IPS DF 6.9 (cell line): ENCODE measurements at places on chromosomes 5 and 9.

DNA sequence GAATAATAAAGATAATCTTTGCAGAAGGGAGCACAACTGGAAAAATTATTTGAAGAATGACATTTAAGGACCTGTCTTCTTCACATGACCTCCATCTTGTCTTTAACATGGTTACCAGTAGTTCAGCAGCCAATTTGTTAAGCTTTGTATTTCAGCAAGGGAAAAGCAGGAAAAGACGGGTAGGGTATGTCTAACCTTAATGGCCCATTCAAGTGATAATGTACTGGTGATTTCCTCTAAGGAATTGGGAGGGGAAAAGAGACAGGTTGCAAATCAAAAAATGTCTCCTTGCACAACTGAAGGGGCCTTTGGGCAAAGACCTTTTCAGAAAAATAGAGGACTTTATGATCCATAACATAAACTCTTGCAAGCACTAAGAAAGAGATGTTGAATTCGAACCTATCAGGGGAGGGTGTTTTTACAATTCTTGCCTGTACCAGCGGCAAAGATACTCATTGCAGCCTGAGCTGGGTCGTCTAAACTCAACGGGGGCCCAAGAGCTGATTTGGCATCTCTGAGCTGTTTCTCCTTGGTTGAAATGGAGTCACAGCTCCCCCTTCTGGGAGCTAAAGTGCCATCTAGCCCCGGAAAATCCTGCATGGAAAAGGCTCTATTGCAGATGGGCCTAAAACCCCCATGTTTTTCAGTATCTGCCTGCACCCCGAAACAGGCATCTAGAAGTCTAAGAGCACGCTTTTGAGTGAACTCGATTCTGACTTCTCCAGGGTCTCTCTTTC lies 3.8 kb downstream of the BRINP1 start:
- DNase-seq: peak; percentile 84

GRCh38 chr5:76663573-76663972 lies 40.4 kb upstream of the F2RL2 start:
- no peak for DNase-seq

DNA sequence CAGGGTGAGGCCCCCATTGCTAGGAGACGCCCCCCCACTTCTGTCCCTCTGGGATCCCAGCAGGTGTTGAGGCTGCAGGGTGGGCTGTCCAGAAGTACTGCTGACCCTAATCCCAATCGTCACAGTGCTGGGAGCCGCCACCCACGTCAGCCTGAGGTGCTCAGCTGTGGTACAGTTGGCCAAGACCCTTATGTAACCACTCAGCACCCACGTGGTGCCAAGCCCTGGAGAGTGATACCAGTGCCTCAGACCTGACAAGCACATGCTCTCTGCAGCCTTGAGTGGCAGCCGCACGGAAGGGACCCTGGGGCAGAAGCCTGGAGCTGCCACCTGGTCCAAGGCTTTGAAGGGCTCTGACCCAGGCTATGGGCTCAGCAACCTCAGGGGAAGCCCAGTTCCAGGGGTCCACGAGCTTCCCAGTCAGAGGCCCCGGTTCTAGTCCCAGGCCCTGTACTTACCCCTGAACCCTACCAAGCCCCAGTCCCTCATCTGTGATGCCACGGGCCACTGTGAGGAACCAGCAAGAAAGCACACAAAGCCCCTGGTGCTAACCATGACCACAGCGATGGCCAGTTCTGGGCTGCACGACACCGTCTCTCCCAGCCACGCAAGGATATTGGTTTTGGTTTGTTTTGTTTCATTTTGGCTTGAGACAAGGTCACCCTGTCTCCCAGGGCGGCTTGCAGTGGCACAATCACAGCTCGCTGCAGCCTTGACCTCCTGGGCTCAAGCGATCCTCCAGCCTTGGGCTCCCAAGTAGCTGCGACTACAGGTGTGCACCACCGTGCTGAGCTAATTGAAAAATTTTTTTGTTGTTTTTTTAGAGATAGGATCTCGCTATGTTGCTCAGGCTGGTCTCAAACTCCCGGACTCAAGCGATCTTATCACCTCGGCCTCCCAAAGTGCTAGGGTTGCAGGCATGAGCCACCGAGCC lies 50.7 kb downstream of the DBH start:
- DNase-seq: no peak

DNA sequence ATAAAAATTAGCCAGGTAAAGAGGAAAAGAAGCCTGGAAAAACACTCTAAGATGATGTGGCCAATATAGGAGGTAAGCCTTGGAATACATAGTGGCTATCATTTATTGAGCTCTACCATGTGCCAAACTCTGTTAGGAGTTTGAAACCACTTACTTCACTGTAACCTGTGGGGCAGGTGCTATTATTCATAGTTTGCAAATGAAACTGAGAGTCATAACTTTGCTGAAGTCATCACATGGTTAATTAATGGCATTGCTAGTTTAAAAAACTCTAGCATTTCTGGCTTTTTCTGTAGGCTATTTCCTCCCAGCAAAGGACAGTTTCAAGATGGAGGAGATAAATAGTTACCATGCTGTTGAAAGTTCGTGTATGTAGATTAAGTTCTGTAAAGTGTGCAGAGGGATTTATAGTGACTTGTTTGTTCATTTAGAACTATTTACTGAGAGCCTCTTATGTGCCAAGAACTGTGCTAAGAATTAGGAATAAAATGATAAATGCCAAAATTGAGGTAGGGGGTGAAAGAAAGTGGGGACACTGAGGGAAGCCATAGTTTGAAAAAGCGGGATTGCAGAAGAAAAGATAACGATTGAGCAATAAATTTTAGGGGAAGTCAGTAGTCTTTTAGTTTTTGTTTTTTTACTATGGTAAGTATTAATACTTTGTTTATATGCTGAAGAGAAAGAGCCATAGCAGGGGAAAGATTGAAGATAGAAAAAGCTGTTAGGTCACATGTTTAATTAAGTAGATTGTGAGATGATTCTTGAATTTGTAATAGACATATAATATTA lies 57.2 kb downstream of the WDR70 start:
- DNase-seq: no peak

- DNase-seq: no peak
Observed at GRCh38 chr5:83364312-83365299, 106.9 kb upstream of the VCAN start.

DNA sequence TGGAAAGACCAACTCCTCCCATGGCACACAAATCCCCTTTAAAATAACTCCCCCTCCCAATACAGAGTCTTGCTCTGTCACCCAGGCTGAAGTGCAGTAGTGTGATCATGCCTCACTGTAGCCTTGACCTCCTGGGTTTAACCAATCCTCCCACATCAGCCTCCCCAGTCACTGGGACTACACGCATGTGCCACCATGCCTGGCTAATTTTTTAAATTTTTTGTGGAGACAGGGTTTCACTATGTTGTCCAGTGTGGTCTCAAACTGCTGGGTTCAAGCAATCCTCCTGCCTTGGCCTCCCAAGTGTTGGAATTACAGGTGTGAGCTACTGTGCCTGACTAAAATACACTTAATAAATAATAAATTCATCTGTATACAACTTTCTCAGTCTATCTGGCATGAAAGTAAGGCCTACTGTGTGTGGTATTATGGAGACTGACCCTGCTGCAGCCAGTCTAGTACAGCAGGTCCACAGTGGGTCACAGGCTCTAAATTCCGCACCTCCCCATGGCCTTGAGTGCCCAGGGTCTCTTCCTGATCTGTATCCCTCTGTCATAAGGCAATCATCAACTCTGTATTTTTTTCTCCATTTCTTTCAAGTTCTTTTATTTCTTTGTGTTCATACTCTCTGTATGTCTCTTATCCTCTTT lies 169.4 kb downstream of the MAPKAP1 start:
- no peak for DNase-seq

DNA sequence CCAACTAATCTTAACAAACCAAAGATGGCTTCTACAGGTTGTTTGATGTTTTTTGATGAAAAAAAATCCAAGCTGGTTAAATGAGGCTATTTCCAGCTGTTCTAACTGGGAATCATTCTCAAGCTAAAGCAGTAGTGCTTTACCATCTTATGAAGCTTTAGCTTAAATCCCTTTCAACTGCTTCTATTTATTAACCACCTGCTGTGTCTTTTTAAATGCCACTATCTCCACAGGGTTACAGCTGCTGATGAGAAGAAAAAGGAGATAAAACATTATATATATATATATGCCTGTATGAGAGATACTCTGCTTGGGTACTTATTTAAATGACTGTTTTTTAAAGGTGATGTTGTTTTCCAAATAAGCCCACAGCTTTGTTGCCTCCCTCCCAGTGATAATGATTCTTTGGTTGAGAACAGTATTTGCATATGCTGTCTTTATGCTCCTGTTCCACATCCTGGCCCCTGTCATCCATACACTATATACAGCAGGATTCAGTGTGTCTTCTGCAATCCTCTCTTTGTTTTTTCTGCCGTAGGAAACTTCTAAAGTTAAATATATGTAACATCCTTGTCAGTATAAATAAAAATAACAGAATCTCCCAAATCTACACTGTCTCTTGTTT lies 164.0 kb downstream of the PAM start:
- DNase-seq: no peak

GRCh38 chr5:142608081-142608480 lies 77.8 kb downstream of the FGF1 start:
- no peak for DNase-seq

GRCh38 chr9:35599763-35600604 lies 5.1 kb upstream of the TESK1 start:
- DNase-seq: no peak

DNA sequence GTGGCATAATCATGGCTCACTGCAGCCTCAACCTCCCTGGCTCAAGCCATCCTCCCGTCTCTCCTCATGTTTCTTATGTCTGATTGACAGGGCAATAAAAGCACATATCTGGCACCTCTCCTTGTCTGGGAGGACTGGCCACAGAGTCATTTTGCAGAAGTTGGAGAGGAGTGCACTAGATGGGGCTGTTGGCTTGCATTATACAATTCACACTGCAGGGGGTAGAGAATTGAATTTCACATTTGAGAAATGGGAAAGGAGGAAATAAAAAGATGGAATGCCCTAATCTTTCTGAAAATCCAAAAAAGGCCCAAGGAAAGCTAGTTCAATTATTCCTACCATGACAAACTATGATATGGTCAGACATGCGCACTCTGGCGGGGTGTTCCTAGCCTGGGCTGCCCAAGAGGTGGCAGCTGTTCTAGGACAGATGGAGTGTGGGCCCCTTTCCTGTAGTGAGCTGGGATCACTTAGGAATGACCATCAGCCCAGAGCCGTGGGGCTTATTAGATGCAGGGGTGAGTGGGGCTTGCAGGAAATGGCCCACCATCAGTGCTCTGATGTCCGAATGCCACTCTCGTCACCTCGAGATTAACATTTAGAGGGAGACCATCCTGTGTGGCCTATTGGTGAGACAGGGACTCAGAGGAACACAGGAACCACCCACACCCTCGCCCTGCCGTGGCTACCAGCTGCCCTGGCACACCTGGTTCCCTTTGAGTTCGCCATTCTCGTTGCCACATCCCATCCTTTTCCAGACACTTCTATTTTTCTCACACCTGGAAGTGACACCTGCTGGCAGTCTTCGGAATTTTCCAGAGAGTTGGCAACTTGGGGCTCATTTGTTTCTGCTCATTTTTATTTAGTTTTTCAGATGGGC lies 21.8 kb upstream of the ANKRD18A start:
- DNase-seq: peak; percentile 55

DNA sequence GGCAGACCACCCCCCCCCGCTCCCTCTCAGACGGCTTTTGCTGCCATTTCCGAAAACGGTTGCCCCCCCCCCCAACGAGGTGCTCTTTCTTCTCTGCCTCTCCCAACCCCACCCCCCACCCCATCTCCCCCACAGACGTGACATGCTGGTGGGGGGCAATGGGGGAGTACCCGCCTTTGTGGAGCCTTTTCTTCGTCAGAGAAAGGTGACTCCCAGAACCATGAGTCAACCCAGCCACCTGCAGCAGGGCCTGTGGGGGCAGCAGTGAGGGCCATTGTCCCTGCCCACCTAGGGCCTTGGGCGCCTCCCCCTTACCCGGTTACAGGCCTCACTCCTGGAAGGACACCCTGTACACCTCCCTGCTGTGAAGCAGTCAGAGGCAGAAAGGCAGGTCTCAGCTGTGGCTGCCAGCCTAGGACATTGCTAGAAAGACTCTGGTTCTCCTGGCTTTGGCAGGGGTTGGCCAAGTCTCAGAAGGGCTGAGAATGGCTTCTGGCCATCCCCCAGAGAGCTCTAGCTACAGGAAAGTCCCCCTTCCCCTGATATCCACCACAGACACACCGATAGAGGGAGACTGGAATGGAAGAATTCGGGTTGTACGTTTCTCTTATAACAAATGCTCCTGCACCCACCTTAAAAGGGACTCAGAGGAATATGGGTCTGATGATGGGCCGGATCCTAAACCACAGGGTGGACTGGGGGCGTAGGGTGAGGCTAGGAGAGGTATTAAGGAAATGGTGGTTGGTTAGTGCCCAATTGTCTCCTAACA lies 2.2 kb downstream of the DNAJB5 start:
- no peak for DNase-seq

- no peak for DNase-seq
Observed at GRCh38 chr9:79940919-79941318, 369.2 kb downstream of the TLE4 start.

DNA sequence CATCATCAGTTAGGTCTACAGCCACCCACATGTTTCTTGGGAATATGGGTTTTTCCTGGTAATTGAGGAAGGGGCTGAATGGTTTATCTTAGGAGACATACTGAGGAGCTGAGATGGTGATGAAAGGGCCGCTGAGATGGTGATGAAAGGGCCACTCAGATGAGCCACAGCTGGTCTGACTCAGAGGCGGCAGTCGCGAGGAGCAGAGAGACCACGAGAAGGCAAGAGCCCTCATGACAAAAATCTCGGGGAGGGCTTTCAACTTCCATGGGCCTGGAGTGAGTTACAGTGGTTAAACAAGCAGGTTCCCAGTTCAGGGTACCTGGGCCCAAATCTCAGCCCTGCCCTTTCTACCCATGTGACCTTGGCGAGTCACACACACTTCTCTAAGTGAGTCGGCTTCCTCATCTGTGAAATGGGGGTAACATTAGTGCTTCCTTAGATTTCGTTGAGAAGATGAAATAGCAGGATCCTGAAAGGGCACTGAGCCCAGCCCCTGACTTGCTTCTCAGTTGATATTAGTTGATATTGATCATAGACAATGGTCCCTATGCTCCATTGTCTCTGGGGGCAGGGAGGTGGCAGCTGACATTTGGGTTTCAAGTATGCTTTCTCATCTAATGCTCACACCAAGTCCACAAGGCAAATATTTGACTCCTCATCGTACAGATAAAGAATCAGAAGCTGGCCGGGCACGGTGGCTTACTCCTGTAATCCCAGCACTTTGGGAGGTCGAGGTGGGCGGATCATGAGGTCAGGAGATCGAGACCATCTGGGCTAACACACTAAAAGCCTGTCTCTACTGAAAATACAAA lies 169.5 kb downstream of the RGS3 start:
- no peak for DNase-seq
